ENCODE measurements at places on chromosomes 2 and 18.

DNA sequence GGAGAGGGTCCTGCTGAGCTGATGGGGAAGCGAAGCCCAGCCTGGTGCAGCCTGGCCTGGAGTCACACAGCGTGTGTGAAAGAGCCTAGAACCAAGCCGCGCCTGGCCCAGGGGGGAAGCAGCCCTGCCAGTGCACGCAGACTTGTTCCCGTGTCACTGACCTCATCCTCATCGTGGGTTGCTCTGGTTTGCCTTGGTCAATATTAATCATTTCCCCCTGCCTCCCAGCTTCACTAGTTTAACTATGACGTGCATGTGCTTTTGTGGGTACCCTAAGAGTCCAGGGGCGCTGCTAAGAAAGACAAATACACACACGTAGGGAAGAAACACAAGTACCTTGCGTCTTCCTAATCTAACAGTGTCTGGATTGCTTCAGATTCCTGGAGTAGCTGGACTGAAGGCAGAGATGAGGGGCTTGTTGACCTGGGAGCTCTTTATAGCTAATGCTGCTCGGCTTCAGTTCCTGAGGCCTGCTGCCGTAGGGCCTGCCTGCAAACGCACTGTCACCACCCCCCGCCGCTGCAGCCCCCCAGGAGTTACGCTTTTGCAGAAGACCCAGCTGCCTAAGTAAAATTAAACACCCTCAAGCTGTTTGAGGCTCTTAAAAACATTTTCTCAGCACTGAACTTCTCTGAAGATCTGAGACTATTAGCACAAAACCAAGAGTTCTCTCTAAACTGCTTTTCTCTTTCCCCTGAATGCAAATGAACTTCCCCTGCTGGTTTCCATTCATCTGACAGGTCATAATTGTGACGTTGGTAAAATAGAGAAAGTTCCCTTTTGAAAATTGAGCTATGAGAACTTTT is 159.2 kb downstream of the FAM210A start:
- no peak for DNase-seq

DNA sequence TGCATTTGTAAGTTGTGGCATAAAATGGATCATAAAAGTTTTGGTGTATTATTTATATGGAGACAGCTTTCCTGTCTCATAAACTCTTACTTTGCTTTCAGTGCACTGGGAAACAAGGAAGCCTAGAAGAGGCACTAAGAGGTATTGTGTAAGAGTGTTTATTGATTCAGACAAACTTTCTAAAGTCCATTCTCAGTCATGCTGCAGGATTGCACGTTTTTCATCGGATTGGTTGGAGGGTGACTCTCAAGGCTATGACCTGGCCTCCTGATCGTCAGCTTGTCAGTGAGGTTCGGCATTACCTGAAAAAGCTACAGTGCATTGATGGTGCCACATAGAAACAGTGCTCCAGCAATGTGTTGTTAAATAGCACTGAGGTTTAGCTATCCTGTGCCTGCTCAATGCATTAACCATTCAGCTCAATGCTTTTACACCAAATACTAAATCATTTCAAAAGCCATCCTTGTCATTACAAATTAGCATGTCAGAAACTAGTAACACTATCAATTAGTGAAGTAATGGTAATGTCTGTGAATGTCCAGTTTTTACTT is 545.5 kb downstream of the CBLN2 start:
- no peak for DNase-seq

- DNase-seq: peak; percentile 63
Observed at GRCh38 chr2:223054193-223054781, 2.3 kb downstream of the KCNE4 start.

DNA sequence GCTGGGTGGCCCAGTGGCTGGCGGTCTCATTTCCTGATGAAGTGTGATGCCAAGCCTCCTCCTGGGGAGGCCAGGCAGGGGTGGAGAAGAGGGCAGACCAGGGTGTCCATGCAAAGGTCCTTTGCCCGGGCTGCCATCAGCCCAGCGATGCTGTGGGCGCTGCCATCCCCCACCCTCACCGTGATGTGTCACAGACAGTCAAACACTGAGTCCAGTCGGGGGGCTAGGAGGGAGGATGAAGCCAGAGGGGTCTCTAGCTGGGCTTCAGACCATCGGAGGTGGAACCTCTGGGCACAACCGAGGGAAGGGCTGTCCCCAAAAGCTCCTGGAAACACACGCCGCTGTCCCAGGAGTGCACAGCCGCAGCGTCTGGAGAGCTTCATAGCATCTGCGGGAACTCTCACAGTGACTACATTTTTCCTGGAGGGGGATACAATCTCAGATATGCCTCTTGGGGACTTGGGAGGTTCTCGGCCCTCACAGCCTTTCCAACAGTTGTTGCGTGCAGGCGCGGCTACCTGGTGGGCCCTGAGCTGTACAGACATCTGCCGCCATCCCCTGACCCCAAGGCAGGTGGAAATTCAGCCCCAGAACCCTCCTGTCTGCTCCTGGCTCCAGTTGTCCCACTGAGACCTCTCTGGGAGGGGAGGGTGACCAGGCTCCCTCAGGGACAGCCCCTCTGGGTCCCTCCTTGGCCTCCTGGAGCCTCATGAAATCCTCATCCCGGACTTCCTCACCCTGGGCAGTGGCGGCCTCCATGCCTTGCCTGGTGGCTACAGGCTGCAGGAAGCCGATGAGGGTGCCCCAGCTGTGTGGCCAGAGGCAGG is 26.5 kb upstream of the OTOS start:
- DNase-seq: no peak

DNA sequence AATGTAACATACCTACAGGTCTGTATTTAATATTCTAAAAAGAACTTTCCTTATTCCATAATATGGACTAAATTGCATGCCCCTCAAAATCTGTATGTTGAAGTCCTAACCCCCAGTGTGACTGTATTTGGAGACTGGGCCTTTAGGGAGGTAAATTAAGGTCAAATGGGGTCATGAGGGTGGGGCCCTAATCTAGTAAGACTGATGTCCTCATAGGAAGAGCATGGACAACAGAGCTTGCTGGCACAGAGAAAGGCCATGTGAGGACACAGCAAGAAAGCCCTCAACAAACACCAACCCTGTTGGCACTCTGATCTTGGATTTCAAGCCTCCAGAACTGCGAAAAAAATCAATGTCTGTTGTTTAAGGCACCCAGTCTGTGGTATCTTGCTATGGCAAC is 18.6 kb downstream of the SF3B1 start:
- no peak for DNase-seq

GRCh38 chr2:51410331-51410730 is 378.4 kb upstream of the NRXN1 start:
- DNase-seq: no peak

DNA sequence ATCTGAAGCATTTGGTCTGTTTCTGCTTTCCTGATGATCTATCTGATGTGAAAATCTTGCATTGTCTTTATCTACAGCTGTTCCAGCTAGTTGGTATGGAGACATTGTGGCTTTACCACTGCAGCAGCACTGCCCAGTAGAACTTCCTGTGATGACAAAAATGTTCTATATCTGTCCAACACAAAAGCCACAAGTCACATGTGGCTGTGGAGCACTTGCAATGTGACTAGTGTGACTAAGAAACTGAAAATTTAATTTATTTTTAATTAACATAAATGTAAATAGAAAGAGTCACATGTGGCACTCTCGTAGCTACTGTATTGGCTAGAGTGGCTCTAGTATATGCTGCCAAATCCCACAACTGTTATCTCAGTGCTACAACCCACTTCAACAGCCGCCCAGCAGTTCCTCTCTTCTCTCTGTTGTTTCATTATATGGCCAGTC is 425.7 kb downstream of the SETBP1 start:
- DNase-seq: peak; percentile 4

GRCh38 chr2:153819501-153819900 is 52.2 kb upstream of the GALNT13 start:
- no peak for DNase-seq

GRCh38 chr2:230216489-230216888 is 3.3 kb downstream of the SP110 start:
- DNase-seq: no peak

DNA sequence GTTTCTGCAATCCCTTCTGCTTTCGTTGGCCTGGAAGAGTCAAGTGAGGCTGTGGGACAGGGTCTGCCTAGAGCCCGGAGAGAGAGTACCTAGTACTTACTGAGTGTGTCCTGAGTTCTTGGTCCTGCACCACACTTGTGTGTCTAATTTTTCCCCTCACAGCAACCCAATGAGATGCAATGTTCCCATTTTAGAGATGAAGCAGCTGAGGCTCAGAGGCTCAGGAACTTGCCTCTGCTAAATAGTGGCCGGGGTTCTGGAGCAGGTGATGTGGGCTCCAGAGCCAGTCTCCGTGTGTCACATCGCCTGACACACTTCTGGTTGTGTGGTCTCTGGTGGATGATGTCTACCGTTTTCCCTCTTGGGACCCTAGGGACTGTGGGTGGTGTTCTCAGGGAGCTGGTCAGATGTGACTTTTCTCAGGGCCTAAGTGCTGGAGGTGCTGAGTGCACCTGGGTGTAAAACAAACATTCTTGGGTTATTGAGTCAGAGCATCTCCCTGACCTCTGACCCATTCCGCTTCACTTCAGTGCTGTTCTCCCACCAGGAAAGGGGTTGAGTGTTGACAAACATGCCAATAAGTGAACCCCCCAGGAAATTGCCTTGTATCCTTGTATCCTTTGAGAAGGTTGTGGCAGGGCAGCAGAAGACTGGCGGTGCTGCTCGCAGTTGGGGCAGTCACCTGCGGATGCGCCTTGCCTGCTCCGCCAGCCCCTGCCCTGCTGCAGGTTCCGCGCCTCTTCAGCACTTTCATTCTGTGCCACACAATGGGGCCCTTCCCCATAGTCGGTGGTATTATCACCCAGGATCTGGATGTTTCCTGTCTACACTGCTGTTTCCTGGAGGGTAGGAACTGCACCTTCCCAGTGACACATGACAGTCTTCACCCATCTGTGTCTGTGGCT is 32.1 kb downstream of the HK2 start:
- DNase-seq: peak; percentile 37

DNA sequence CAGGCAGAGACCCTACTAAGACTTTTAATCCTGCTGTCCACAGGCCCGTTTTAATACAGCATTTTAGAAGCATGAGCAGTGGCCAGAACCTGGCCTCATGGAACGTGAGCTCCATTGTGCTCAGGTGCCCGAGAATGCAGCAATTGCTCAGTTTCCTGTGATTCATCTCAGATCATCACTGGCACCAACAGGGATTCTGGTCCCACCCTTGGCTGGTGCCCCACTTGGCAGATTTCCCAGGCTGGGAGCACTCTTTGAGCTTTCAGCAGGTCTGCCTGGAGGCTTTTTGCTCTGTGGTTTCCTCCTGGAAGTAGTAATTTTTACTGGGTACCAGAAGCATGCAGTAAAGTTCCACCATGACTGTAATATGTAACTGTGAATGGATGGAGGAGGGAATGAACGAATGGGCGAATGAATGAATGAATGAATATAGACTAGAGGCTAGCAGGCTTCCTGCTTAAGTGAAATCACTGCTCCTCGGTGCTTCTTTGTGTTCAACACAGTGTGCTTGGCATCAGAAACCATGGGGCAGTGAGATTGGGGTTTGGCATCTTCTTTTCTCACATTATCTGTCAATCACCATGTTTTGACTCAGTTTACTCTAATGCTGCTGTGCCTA is 312.9 kb downstream of the PRKCE start:
- peak; percentile 97 for DNase-seq

GRCh38 chr2:137969418-137969765 is 5.1 kb downstream of the HNMT start:
- peak; percentile 52 for DNase-seq

DNA sequence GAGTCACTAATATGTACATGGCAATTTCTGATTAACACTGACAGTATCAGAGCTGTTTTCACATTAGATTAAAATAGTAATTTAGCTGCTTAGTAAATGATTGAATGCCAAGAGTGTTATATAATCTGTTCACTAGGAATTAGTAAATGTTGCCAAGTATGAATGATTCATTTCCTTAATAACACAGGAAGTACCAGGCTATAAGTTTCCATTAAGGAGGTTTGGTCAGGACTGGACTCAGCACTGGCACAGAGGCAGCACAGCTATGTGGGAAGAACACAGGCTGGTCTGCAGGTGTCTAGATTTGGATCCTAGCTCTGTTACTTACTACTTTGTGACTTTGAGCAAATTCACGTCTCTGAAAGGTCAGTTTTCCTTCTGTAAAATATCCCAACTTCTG is 97.2 kb downstream of the TDRD15 start:
- DNase-seq: peak; percentile 1

- DNase-seq: peak; percentile 80
Observed at GRCh38 chr2:44479127-44479887, 117.6 kb downstream of the CAMKMT start.

DNA sequence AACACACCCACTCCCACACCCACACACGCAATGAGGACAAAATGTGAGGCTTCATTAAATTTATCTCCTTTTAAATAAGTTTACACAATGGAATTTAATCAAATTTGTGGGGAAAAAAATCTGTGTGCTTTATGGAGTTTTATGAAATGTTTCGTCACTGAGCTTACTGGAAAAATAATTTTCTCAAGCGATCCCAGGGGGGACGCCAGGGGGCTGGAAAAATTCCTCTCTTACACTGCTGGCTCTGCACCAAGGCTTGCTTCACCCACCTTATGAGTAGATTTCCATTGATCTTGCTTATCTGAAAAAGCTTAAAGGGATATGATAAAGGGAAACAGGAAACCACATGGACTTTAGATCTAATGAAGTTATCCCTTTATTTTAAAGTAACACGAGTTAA is 95.5 kb downstream of the CABYR start:
- DNase-seq: no peak

DNA sequence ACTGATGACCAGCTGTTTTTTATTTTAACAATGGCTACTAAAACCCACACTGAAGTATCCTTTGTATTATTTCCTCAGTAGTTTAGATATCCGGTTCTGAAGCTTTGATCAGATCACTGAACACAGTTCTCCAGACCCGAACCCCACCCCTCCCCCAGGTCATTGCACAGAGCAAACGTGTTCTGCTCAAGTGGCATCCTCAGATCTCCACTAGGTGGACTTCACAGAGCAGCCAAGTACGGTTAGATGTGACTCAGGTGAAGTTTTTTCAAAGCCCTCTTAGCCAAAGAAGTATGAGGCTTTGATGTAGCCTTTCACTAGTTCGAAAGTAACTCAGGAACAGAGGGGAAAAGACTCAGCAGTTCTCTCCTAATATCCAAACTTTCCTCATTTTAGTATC is 142.7 kb upstream of the NRP2 start:
- DNase-seq: no peak

GRCh38 chr2:33526132-33526531 is 49.7 kb downstream of the RASGRP3 start:
- peak; percentile 4 for DNase-seq

GRCh38 chr2:238895891-238896600 is 48.2 kb downstream of the TWIST2 start:
- peak; percentile 98 for DNase-seq

GRCh38 chr2:184113696-184114403 is 484.5 kb upstream of the ZNF804A start:
- DNase-seq: no peak

DNA sequence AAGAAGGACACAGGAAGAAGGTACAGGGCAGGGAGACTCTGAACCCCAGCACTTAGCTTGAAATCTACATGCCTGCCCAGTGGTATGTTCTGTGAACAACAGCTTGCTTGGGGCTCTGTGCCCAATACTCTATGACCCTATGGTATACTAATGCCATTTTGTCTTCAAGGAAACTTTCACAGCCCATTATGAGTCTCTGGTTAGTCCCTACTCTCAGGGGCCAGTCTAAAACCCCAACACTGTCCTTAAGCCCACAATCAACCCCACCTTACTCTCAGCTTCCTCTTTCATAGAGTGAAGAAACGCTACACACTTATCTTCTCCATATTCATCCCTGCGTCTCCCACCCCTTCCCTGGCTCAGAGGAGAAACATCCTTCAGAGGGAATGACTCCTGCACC is 16.0 kb downstream of the NEB start:
- DNase-seq: no peak

Data from EL (cell line).